Activated CD8-positive, alpha-beta memory T cell treated with anti-CD3 and anti-CD28 coated beads for 24 hours (primary cell): ENCODE measurements at places on chromosomes 13 and 19.

- DNase-seq, result no peak
Measured at GRCh38 chr19:8973501-8974091, 36.6 kb downstream of the MUC16 start.

GRCh38 chr13:88526186-88526852, 855.1 kb downstream of the SLITRK5 start:
- no peak for DNase-seq

DNA sequence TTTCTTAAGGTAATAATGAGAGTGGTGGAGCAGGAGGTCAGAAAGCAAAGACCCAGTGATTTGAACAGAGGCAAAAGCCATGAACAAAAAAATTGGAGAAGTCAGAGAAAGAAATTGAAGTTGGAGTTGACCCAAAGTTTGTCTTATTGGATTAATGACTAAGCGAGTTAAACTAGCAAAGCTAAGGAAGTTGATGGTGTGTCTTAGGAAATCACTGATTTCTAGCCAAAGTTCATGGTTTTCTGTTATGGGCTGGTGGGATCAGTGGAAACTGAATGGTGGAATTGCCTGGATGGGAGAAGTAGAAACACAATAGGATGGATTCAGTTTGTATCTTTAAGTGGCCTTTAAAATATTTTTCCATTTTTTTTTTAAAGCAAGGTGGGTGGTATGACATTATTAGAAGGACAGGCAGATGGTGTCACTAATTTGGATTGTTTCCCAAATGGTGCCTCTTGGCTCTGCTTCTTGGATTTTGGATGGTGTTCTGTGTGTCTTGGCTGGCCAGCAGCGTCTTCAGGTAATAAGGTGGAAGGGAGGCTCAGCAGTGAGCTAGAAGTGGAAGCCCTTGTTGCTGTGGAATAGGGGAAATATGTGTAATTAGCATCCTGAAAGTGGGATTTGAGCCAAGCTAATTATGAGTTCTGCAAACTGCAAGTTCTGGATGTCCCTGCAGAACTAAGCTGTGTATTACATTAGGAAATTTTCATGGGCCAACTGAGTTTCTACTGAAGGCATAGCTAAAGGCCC, 302.9 kb downstream of the LMO7 start:
- DNase-seq, result no peak

GRCh38 chr19:1287354-1288225, 1.9 kb downstream of the EFNA2 start:
- no peak for DNase-seq

DNA sequence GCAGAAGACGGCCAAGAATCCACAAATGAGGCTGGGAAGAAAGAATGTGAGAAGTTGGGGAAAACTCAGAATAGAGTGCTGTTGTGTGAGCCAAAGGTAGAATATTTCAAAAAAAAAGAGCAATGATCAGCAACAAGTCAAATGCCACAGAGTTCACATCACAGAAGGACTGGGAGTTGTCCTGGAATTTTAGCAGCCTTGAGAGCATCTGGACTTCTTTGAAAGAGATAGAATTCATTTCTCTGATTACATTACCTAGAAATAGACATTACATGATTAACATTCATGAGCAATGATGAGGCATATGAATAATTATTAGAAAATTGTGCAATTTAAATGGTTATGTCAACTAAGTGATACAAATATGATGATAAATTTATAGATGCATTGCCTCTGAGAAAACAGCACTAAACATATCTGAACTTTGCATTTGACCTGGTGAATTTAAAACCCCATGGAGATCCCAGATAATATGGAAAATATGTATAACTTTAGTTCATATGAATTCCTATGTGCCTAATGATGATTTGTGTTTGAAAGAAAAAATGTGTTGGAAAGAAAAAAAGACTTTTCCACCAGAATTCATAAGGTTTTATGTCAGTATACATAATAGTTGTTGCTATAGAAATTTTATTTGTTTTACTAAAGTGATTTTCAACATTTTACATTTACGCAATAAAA, 186.2 kb downstream of the POSTN start:
- DNase-seq, result no peak

DNA sequence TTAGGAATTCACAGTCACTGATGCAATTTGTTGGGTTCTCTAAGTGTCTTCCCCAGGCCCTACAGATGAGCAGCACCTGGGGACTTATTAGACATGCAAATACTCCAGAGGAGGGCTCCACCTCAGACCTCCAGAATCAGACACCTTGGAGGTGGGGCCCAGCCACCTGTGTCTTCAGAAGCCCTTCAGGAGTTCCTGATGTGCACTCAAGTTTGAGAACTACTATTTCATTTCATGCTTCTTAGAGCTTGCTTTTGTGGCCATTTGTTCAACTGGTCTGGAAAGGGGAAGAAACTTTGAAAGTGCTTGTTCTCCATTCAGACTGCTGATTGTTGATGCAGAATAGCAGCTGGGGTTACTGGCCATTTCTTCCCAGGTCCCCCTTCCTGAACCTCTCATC, 472.0 kb downstream of the COG6 start:
- no peak for DNase-seq

- DNase-seq, result no peak
Measured at GRCh38 chr13:104593251-104593576, 1527.0 kb upstream of the SLC10A2 start.

DNA sequence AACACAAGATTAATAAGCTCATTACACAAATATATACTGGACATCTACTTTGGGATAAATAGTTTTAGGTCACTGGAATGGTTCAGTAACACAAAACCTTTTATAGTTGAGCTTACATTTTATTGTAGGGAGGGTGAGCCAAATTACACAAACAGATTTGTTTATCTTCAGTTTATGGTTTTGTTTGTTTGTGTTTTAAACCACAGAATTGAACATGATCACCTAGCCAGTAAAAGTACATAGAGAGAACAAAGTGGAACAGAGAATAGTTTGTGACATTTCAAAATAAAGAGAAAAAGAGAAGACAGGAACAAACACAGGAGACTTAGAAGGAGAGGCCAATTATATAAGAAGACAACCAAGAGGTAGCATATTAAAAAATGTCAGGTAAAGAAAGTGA, 1930.2 kb upstream of the PCDH20 start:
- no peak for DNase-seq

GRCh38 chr19:10908380-10908960, 20.0 kb downstream of the YIPF2 start:
- no peak for DNase-seq

- DNase-seq, result no peak
Measured at GRCh38 chr19:33407140-33407551, 33.6 kb downstream of the CEBPG start.

DNA sequence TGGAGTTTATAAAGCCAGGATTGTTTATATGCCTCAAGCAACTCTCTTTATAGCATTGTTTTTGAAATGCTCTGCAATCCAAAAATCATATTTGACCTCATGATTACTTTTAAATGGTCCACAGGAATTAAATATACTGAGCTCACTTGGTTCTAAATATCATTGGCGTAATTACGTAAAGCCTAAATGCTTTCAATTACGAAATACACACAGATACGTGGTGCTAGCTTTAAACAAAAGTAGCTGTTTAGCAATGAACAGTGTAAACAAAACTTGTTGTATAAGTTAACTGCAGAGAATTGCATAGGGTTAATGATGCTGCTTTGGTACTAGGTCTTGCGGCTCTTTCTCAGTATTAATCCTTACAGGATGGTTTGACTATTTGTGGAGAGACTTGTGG, 346.6 kb downstream of the COG6 start:
- DNase-seq, result no peak

- no peak for DNase-seq
Measured at GRCh38 chr19:8684001-8684902, 14.3 kb downstream of the ACTL9 start.
